Fibroblast of skin of scalp (primary cell): ENCODE measurements at places on chromosomes 16 and 17.
A peak's percentile ranks its signal among the peaks of the same experiment; 100 is the strongest.

GRCh38 chr16:81707411-81708265, 71.5 kb upstream of the PLCG2 start:
- peak; percentile 50 for DNase-seq

DNA sequence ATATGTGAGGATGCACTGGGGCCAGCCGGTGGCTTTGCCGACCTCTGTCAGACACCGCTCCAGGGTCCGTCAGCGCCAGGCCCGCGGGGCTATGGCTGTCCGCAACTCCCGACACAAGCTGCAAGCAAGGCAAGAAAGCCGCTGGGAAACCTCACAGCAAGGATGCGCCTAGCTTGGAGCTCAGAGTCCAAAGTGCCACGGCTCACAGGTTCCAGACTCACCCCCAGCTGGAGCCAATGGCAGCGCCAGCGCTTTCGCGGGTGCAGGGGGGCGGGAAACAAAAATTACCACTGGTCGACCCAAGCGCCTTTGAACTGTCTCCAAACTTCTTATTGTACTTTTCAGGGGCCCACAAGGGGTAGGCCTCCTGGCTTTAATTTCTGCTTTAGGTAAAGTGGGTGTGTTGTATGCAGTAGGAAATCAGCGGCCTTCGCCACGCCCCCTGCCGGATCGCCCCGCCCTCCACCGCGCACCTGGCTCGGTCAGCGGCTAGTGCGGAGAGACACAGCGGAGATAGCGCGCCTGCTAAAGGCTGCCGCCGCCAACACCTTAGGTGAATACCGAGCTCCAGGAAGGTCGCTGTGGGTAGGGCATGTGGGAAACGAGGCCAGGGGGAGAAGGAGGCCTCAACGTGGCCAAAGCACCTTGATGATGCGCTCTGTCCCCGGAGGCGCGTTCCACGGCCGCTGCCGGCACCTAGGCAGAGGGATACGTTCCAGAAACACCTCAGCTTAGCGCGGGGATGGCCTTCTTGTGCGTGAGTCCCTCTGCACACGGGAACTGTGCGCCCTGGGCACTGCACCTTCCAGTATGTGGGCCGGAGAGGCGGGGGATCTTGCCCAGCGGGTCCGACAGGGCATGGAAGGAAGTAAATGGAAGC, 61.0 kb upstream of the RBL2 start:
- no peak for DNase-seq

DNA sequence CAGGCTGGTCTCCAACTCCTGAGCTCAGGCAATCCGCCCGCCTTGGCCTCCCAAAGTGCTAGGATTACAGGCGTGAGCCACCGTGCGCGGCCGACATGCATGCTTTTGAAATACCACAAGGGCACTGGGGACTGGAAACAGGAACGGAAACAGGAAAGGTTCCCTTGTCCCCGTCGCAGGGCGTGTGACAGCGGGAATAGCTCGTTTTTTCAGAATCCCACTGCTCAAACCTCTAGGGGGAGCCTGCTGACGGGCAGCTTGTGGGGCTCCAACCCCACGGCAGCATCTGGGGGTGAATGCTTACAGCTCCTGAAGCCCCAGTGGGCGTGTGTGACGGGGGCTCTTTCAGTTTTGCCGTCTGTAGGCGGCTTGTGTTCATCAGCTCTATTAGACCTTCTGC, 18.8 kb upstream of the ASGR2 start:
- DNase-seq = peak; percentile 15

DNA sequence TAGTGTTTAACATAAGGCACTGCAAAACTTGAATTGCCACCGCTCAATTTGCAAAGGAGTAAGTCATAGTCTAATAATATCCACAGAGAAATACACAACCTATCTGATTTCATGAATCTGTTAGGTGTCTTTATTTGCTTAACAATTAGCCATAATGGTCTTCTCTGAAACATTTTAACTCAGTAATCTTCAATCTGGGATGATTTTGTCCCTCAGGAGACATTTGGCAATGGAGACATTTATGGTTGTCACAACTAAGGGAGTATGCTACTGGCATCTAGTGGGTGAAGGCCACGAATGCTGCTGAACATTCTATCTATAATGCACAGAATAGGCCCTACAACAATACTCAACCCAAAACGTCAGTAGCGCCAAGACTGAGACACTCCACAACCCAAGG, 4.3 kb downstream of the UBE2G1 start:
- DNase-seq = peak; percentile 16

DNA sequence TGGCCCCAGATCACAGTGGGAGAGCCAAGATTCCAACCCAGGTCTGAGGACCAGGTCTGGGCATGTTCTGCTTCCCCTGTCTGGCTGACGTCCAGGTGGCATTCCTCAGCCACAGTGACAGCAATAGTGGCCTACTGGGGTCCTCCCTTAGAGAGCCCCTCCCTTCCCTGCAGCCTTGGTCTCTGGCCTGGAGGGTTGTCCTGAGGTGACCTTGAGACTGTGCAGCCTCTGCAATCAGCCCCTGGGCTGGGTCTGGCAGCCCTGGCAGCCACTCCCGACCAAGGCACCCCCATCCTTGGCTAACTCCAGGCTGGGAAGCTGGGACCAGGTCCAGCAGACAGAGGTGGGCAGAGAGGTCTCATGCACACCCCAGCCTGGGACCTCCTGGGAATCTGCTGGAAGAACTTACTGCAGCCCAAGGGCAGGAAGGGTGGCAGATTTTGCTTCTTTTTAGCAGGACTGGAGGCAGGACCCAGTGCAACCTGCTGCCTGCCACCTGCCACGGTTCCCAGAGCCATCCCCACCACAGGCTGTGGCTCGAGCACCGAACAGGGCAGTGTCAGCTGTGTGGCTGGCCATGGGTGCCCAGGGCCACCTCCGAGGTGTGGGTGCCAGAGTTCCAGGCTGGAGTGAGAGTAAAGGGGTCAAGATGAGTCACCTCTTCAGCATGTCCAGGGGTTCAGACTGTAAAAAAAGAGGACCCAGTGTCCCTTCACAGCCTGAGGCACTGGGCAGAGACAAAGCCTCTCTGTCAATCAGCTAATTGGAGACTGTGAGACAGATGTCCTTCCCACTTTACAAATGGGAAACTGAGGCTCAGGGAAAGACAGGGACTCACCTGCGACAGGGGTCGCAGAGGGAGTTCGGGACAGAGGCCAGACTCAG, 12.6 kb downstream of the GRB7 start:
- DNase-seq = no peak

- DNase-seq = peak; percentile 98
These were observed 12.1 kb downstream of the CYB561 start for GRCh38 chr17:63433746-63434591.
